ENCODE measurements at places on chromosomes 11 and 22. TPM values are rescaled to one million over a fixed set of nuclear protein-coding genes. Genes with fewer than 3 reads are reported as not detected.

GRCh38 chr11:129331871-129332274, 43.8 kb upstream of the BARX2 start:
- no peak overlapping the region for H3K4me3 ChIP-seq

- H3K4me3 ChIP-seq, result no peak overlapping the region
- H3K27ac ChIP-seq, result peak overlapping the region; percentile 15
- DNase-seq, result peak; percentile 73
- no peaks in the 10 kb centered on the region for H3K27me3 ChIP-seq
- H3K36me3 ChIP-seq, result no peaks in the 10 kb centered on the region
Observed at GRCh38 chr11:118820412-118821357, 29.7 kb upstream of the DDX6 start.

DNA sequence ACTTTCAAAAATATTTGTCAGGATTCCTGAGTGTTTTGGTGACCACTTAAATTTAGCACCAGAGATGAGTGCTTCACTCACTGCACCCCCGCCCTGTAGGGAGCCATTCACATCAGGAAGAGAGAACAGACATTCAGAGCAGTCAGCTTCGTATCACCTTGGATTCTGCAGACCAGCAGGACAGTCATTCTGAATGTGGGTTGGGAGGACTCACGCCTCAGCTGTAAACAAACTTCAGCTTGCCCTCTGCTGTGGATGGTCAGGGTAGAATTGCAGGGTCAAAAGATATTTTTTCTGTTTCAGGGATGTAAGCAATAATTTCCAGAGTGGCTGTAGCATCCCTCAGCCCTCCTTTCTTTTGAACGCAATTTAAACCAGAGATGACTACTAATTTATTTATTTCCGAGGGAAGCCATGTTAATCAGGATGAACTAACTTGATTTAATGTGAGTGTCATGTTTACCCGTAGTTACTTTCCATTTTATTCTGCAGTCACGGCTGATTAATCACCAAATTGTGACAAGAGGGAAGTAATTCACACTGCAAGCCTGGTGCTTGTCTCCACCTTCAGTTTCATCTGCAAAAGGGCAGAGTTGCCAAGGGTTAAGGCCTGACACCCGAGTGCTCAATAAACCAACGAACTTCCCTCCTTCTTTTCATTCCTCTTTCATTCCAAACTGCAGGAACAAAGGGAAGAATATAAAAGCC, 174.2 kb upstream of the DDI1 start:
- no peak for DNase-seq
- H3K27ac ChIP-seq, result no peak overlapping the region
- no peak overlapping the region for H3K4me3 ChIP-seq
- H3K36me3 ChIP-seq, result no peaks in the 10 kb centered on the region
- no peaks in the 10 kb centered on the region for H3K27me3 ChIP-seq

DNA sequence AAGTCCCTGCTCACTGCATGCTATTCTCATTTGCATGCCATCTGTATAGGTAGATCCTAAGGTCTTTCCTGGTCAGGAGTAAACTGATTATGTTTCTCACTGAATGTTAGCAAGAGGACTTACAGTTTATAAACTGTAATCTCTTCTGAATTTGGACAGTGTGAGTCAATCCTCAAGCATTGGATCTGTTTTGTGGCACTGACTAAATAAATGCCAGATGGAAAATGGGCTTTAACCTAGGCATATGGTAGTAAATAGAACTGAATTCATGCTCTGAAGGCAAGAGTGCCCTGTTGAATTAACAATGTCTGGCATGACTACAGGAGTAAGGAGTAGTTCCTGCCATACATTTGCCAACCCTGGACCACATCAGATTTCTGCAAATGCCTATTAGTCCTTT, 11.4 kb downstream of the FAM181B start:
- no peak overlapping the region for H3K4me3 ChIP-seq
- no peaks in the 10 kb centered on the region for H3K36me3 ChIP-seq
- no peaks in the 10 kb centered on the region for H3K27me3 ChIP-seq
- no peak overlapping the region for H3K27ac ChIP-seq

DNA sequence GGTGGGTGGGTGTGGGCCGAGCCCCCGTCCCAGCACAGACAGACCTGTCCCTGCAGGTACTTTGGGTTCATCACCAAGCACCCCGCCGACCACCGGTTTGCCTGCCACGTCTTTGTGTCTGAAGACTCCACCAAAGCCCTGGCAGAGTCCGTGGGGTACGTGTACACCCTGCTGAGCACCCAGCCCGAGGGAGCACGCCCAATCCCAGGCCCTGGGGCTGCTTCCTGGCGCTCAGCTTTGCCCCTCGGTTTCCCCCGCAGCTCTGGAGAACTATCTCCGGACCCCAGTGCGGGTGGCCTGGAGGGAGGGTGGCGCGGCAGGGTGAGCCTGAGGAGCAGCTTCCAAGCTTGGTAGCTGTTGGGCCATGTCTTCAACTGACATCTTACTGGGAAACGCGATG, 2.0 kb downstream of the FREY1 start:
- no peaks in the 10 kb centered on the region for H3K4me1 ChIP-seq
- H3K27ac ChIP-seq, result no peak overlapping the region
- no peaks in the 10 kb centered on the region for H3K27me3 ChIP-seq
- no peaks in the 10 kb centered on the region for H3K36me3 ChIP-seq
- DNase-seq, result no peak

- no peak overlapping the region for H3K27ac ChIP-seq
- peak; percentile 28 for DNase-seq
- H3K4me3 ChIP-seq, result no peak overlapping the region
- H3K36me3 ChIP-seq, result no peaks in the 10 kb centered on the region
- H3K27me3 ChIP-seq, result peaks cover 23% of the 10 kb centered on the region
- H3K4me1 ChIP-seq, result no peaks in the 10 kb centered on the region
Observed at GRCh38 chr11:58958500-58958899, 19.2 kb downstream of the GLYATL1 start.

DNA sequence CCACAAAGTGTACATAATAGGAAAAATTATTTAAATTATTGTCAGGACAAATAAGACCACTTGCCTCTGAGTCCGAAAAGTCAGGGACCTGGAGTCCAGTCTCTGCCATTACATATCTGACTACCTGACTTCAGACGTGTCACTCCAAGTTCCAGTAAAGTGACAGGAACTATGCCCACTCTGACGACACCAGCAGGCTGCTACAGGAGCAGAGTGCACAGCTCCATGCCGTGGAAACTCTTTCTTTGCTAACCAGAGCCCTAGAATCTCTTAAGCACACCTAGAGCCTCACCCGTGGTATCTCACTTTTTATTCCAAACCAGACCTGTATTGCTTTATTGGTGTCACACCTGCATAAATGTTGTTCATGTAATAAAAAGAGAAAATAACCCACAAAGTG, 93.7 kb downstream of the PLEKHA7 start:
- no peak overlapping the region for H3K27ac ChIP-seq
- H3K36me3 ChIP-seq, result no peaks in the 10 kb centered on the region
- peaks cover 51% of the 10 kb centered on the region for H3K27me3 ChIP-seq
- no peak for DNase-seq
- H3K4me3 ChIP-seq, result no peak overlapping the region
- no peaks in the 10 kb centered on the region for H3K4me1 ChIP-seq

Gene CNGA4
- not detected for total RNA-seq

DNA sequence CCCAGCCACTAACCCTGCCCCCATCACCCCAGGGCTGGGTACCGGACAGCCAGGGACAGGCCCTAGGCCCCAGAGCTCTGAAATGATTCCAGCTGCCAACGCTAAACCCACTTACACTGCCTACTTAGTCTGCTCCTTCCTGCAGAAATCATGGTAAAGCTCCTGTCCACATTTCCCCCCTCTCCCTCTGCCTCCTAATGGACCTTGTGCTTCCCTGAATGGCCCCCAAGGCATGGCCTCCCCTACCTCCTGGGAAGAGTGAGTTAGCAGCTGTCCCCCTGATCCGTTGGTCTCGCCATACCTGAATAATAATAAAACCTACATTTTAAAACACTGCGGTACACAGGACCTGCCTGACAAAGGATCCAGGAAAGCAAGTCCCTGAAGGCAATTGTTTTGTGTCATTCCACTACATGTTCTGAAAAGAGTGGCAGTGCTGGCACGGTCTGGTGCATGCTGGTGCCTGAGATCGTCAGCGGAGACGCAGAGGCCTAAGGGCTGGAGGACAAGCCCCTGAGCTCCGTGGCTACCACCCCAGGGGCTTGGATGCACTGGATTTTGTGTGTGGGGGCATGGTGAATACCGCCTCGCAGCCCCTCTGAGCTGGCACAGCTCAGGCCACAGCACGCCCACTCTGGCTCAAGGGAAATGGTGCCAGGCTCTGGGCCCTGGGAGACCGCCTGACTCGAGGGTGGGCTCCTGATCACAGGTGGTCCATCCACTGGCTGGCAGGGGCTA, 186.3 kb downstream of the CTTN start:
- no peak overlapping the region for H3K27ac ChIP-seq
- no peaks in the 10 kb centered on the region for H3K4me1 ChIP-seq
- H3K36me3 ChIP-seq, result no peaks in the 10 kb centered on the region
- H3K4me3 ChIP-seq, result no peak overlapping the region
- no peak for DNase-seq

DNA sequence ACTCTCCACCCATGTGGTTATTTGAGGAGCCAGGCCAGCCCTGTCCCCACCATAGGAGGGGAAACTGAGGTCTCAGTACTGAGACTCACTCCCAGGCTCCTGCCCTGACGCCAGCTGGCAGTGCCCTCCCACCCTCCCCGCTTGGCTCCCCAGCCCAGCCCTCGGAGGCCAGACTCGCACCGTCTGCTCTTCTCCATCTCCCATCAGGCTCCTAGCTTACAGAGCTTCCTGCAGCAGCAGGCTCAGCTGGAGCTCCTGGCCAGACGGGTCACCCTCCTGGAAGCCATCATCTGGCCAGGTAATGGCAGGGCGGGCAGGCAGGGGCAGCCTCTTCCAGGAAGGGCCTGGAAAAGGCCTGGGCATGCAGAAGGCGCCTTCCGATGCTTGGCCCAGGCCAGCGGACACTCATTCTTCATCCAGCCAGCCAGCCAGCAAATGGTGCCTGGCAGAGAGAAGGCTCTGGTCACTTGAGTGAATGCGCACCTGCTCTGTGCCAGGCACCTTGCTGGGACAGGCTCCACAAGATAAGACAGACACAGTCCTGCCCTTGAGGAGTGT, 12.6 kb downstream of the RHBDD3 start:
- no peaks in the 10 kb centered on the region for H3K27me3 ChIP-seq
- H3K27ac ChIP-seq, result no peak overlapping the region
- H3K36me3 ChIP-seq, result no peaks in the 10 kb centered on the region

Gene DUSP8
- total RNA-seq, result 0.11 TPM

DNA sequence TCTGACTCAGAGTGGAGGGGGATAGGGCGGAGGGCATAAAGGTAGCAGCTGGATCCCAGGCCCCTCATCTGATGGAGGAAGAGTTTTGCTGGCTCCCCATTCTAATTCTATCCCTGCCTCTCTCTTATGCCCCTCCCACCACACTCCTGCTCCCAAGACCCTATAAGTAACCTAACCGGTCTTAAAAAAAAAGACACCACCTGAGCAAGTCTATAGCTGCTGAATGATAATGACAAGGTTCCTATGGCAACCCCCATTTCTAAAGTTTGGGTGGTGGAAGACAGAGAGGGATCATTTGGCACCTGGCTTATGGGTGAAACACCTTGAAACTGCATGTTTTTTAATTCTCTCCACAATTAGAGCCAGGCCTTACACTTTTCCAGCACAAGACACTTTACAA, 69.6 kb downstream of the LARGE1 start:
- DNase-seq, result no peak
- no peak overlapping the region for H3K27ac ChIP-seq
- peaks cover 37% of the 10 kb centered on the region for H3K4me1 ChIP-seq
- no peaks in the 10 kb centered on the region for H3K36me3 ChIP-seq
- no peaks in the 10 kb centered on the region for H3K27me3 ChIP-seq
- H3K4me3 ChIP-seq, result no peak overlapping the region
